ENCODE measurements at places on chromosomes 5 and 9. TPM values are rescaled to one million over a fixed set of nuclear protein-coding genes. Genes with fewer than 3 reads are reported as not detected.

Gene RMND5B
- 23.3 TPM for total RNA-seq

Gene IFNA14
- not detected for total RNA-seq

Gene AK8
- total RNA-seq: 1.0 TPM

Gene INSYN2B
- total RNA-seq: 3.9 TPM

Gene SLC36A2
- not detected for total RNA-seq

Gene RASEF
- 1.6 TPM for total RNA-seq

Gene PHF24
- not detected for total RNA-seq

Gene MEIKIN
- total RNA-seq: 14.8 TPM

All from omental fat pad (tissue), 4 donors.